Urinary bladder (tissue), 4 donors: ENCODE measurements at places on chromosomes 2 and 18. TPM values are rescaled to one million over a fixed set of nuclear protein-coding genes. Genes with fewer than 3 reads are reported as not detected.

Gene MREG
- total RNA-seq, result 3.4 TPM

DNA sequence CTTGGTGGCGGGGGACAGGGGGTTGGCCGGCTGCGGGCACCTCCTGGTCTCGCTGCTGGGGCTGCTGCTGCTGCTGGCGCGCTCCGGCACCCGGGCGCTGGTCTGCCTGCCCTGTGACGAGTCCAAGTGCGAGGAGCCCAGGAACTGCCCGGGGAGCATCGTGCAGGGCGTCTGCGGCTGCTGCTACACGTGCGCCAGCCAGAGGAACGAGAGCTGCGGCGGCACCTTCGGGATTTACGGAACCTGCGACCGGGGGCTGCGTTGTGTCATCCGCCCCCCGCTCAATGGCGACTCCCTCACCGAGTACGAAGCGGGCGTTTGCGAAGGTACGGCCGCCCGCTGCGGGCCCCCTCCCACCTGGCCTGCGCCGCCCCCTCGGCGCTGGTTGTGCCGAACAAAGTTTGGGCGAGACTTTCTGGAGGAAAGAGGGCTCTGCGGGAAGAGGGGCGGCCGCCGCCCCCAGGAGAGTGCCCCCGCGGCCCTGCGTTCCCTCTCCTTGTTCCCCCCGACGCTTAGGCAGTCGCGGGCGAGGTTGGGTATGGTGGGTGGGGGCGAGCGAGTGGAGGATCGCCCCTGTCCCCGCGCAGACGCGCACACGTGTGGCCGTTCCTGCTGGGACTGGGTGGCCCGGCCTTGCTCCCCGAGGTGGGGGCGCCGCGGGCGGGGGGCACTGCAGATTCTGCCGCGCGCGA lies 866 bp downstream of the CRIM1 start:
- DNase-seq, result no peak

DNA sequence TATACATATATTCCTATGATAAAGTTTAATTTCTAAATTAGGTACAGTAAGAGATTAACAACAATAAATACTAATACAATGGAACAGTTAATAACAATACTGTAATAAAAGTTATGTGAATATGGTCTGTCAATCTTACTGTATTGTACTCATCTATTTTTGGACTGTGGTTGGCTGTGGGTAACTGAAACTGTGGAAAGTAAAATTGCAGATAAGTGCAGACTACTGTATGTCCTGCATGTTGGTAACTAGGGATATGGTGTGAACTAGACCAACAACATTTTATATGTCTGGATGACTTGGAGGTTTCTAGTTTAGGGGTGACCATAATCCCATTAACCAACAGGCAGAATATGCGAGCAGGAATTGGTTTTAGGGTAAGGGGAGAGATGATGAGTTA lies 23.3 kb downstream of the PHLPP1 start:
- no peak for DNase-seq

DNA sequence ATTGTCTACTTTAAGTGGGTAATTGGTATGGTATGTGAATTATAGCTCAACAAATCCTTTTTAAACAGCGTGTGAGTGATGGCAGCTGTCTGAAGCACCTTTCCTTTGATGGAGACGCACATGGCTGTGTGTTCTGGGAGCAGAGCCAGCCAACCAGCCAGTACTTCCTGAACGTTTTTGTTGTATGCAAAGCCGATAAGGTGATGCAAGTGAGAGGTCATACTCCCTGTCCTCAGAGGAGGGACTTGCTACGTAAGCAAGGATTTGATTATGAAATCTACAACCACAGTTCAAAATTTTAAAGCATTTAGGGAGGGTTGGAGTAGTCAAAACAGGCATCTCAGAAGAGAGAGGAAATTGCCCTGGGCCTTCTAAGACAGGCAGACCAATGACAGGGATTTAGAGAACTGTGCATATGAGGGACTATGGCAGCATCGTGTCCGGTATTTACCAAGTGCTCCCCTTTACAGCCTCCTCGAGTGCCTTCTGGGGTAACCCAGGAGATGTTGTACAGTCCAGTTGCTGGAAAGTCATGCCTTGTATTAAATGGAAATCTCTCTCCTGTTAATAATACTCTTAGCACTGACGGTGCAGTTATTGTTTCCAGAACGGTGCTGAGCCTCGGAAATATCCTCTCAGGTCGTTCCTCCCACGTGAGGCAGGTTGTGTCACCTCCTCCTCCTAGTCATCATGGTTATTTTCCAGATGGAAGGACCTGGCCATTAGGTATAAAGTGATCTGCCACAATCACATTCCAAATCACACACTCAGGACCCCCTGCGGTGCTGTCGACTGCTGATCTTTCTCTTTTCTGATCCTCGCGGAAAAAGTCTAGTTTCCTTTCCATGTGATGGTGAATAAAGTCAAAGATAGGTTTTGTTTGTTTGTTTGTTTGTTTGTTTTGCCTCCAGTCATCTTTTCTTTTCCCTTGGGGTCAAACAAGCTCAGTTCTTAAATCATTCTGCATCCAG lies 28.4 kb downstream of the ARHGEF4 start:
- DNase-seq, result no peak

GRCh38 chr2:166959556-166959955 lies 71.3 kb downstream of the XIRP2 start:
- no peak for DNase-seq

DNA sequence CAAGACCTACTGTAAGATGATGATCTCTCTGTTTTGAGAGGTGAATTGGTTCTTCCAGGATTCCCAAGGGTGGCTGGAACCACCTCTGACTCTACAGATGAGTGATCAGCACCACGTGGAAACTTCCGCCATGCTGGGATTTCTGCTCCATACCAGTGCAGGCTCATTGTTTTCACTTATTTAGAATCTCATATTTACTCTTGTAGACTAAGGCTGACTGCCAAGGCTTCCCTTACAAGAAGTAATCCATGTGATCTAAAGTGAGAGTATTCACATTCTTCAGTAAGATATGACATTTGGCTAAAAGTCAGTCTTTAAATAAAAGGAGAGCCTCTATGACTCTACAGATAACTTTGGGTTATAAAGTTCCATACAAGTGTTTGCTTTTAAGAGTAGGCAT lies 322.9 kb upstream of the RAB12 start:
- no peak for DNase-seq

DNA sequence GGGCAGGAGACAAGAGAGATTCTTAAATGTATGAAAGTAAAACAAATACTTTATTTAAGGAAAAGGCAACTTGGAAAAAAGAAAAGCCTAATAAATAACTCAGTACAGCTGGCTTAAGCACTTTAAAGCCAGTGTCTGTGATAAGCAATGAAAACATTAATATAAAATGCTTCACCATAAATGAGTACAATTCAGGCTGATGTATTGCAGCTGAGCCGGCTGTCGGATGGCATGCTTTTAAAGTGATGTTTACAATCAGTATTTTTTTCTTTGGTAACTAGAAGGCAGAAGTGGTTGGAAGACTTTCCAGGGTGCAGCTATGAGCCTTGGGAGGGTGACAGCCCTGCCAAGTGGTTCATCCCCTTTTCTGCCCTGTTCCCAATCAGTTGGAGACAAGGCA lies 58.7 kb upstream of the CELF4 start:
- peak; percentile 20 for DNase-seq
